ENCODE measurements at places on chromosomes 12 and 14.
A peak's percentile ranks its signal among the peaks of the same experiment; 100 is the strongest.

DNA sequence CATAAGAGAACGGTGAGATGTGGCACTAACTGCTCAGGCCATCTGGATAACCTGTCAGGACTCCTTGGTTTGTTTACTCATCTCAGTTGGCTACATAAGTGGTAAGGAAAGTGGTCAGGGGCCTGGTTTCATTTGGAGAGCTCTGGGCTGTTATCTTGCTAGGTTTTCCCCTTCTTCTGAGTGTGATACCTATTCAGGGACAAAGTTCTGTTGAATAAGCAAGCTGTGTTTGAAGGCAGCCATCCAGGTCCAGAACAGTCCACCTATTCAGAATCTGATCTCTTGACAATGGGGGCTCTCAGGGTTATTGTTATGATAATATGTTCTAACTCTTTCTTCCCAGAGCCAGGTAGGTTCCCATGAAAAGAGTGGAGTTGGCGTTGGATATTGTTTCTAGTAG lies 194.9 kb downstream of the PAH start:
- DNase-seq = no peak

GRCh38 chr12:15227004-15227679 lies 5.9 kb upstream of the RERG start:
- DNase-seq = peak; percentile 15

DNA sequence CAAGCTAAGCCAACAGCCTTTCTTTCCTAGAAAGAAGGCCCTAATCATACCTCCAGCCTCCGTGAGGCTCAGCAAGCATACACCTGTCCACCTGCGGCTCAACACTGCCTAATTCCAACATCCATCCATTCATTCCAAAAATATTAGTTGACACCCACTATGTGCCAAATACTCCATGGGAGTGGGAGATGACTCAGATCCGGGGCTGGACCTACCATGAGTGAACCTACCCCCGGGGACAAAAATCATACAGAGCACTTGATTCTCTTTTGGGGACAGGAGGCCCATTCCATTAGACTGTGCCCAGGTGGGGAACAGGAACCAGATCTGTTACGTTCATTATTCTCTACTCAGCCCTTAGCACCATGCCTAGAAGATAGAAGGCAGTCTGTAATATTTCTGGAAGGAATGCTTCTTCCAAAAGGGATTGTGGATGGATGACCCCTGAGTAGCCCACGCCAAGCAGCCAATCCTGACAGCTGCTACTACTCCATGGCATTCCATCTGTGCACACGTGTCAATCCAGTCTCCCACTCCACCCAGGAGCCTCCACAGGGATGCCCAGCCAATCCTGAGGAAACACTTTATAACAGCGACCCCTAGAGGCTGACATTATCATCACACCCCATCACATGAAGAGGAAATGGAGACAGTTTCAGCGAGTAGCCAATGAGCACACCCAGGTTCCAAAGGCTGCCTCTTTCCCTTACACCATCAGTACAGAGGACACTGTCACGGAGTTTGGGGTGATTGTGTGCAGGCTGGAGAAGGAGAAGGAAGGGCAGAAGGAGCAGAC lies 170.7 kb downstream of the ESRRB start:
- DNase-seq = no peak

DNA sequence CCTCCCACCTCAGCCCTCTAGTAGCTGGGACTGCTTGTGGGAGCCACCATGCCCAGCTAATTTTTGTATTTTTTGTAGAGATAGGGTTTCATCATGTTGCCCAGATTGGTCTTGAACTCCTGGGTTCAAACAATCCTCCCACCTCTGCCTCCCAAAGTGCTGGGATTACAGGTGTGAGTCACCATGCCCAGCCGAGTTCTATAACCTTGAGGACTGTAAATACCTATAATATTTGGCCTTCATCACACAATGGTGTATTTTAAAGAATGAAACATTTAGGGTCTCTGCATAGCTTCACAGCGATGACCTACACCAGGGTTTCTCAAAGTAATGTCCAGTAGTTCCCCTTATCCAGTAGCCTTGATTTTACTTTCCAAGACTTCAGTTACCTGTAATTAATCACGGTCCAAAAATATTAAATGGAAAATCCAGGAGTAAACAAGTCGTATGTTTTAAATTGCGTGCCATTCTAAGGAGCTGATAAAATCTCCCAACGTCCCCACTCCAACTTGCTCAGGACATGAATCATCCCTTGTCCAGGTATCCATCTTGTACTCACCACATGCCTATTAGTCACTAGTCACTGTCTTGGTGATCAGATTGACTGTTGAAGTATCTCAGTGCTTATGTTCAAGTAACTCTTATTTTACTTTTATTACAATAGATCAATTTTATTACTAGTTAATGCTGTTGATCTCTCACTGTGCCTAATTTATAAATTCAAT lies 368.2 kb downstream of the BTG1 start:
- no peak for DNase-seq

Measured in pulmonary artery endothelial cell (primary cell).